Fibroblast of skin of right quadriceps (primary cell): ENCODE measurements at places on chromosomes 4 and X.

DNA sequence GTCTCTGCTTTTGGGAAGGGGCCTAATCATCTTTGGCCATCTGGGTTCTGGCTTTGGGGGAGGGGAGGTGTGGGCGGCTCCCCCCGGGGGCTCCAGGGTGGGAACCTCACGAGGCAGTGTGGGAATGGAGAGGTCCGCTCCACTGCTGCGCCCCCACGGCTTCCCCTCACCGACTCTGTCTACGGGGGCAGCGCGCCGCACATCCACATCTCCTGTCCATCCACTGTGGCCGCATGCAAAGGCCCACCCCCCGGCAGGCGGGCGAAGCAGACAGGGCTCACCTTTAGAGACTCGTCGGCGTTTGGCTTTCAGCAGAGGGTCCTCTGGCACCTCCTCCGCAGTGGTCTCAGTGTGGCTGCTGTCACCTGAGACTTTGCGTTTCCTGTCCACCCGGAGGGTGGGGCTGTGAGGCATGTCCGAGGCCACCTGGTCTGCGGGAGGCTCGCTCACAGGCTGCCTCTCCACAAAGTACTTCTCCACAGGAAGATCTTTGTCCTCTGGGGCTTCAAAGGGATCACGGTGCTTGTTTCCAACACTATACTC lies 33.6 kb downstream of the BCOR start:
- DNase-seq, result no peak

GRCh38 chr4:153243468-153243867 lies 39.2 kb downstream of the TRIM2 start:
- no peak for DNase-seq

- no peak for DNase-seq
Observed at GRCh38 chr4:174826660-174827059, 2.4 kb downstream of the GLRA3 start.

GRCh38 chr4:145307763-145308430 lies 127.5 kb upstream of the OTUD4 start:
- no peak for DNase-seq

DNA sequence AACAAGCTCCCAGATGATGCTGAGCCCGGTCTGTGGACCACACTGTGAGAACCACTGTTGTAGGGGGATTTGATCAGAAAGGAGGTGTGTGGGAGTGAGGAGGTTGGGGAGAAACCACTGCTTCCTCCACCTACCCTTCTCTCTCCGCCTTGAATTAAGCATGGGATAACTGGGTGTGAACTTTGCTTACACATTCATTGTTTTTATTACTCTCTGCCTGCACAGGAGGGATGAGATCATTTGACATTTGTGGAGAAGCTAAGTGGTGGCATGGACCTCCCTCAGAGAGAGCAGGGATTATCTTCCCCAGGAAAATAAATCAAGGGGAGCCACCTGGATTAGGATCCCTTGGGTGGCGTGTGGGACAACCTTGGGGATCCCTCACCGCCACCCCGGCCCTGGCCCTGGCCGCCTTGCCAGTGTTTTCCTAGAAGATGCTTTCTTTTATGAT lies 212.1 kb upstream of the ATP6AP2 start:
- DNase-seq, result no peak

GRCh38 chr4:165738571-165738970 lies 134.5 kb upstream of the TLL1 start:
- no peak for DNase-seq

DNA sequence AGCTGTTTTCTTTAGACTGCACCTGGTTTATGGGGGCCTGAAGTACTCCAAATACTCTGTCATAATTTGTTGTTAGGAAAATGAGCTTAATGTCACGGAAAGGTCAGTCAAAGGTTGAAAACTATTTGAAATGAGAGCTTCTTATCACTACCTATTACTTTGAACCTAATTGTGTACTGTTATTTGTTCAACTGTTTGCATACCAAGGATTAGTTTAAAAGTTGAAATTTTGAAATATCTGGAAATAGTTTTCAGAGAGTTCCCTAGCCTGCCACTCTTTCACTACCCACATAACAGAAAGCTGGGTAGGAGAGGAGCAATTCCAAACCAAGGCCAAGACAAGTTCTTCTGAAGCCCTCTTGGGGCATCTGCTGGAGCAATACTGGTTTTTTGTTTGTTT lies 28.0 kb upstream of the AP1AR start:
- no peak for DNase-seq

DNA sequence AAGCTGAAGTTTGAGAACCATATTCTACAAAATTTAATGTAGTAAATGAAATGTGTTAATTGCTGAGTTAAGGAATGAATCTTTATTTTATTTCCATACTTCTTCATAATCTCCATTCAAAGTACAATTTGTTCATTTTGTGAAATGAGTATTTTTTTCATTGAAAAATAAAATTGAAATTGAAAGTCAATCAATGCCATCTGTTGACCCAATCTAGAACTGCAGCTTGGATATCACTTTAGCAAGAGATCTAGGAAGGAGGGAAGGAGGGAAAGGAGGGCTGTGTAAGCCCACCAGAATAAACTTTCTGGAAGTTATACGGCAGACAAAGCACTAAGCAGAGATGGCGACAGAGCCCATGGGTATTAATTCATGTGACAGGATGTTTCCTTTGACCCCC lies 128.4 kb downstream of the ZMAT1 start:
- peak; percentile 7 for DNase-seq

DNA sequence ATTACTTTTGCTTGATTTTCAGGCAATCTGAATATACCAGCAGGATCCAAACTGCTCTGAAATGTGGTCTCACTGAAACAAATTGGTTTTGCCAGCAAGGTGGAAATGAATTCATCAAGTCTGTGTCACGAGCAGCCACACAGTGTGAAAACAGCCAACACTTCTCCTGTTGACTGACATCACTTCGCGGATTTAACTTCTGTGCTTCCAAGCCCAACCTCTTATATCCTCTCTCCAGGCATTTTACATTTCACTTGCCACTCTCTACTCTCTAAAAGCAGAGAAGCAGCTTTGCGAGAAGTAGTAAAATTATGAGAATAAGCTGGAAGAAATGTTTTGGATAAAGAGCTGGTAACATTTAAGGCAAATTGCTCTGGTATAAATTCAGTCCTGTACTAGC lies 106.1 kb upstream of the FRG1 start:
- DNase-seq, result no peak

DNA sequence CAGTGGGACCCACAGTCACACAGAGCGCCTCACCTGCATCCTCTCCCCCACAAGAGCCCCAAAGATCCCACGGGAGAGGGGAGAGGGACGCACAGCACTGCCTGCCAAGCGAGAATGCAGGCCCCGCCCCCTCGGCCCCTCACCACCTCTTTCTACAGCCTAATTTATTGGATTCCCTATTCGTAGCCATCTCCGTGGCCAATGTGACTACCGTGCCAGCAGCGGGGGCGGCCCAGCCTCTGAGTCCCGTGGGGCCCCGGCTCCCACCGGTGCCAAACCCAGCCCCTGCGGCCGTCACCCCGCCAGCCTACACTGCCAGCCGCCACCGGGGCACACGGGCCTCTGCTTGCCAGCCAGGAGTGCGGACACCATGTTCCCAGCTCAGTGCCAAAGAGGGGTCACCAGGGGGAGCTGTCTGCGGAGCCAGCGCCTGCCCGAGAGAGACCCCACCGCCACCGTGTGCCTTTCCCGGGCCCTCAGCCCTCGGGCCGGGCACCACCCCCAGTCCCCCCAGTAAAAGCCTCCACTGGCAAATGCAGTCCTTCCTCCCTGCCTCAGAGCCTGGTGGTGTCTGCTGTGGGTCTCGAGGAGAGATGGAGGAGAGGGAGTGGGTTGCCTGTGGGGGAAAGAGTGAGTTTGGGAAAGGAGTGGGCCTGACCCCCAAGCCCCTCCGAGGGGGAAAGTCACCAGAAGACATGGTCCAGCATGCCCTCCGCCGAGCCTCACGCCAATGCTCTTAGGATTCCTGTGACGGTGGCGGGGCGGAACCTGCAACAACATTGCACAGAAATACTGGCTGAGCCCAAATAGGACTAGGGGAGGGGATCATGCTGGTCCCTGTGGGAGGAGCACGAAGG lies 19.6 kb upstream of the PLXNB3 start:
- peak; percentile 25 for DNase-seq

GRCh38 chrX:80576806-80577533 lies 156.7 kb downstream of the TENT5D start:
- DNase-seq, result no peak

- DNase-seq, result peak; percentile 54
Observed at GRCh38 chrX:125444659-125445058, 125.0 kb downstream of the TEX13C start.

GRCh38 chr4:105140684-105141490 lies 5.8 kb upstream of the TET2 start:
- DNase-seq, result no peak

DNA sequence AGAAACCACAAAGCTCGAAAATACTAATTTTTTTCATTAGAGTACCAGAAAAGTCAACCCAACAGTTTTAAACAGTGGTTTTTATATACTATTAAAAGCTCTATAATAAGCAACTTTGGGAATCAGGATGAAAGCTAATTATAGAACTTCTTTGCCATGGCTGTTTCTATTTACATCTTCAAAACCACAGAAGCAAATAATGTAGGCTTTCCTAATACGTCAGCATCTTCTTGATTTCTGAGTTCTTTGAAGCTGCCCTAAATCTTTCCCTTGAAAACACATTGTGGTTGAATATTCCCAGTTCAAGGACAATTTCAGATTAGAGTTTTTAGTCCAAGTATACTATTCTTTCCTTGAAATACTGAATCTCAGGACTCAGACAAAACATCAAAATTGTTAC lies 460.2 kb upstream of the FAT1 start:
- peak; percentile 47 for DNase-seq

DNA sequence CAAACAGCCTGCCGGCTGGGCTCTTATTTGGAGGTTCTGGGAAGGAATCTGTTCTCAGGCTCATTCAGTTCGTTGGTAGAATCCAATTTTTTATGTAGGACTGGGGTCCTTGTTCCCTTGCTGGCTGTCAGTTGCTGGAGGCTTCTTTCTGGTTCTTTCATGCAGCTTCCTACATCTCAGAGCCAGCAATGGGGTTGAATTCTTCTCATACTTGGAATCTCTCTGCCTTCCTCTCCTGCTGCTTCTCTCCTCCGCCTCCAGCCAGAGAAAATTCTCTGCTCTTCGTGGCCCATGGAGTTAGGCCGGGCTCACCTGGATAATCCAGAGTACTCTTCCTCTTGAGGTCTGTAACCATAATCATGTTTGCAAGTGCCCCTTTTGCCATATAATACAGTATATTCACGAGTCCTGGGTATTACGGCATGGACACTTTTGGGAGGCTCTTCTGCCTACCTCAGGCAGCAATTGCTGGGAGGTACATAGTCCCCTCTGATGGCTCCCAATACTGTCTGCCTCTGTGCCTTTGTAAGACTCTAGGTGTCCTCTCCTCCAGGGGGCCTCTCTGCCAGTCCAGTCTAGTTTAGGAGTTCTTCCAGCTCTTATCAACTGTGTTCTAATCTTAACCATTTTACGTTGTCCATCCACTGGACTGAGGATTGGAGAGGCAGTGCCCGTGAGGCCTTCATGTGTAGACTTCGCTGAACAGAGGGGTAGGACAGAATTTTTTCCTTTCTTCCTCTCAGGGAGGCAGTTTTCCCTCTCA lies 2.2 kb downstream of the TRMT44 start:
- no peak for DNase-seq

DNA sequence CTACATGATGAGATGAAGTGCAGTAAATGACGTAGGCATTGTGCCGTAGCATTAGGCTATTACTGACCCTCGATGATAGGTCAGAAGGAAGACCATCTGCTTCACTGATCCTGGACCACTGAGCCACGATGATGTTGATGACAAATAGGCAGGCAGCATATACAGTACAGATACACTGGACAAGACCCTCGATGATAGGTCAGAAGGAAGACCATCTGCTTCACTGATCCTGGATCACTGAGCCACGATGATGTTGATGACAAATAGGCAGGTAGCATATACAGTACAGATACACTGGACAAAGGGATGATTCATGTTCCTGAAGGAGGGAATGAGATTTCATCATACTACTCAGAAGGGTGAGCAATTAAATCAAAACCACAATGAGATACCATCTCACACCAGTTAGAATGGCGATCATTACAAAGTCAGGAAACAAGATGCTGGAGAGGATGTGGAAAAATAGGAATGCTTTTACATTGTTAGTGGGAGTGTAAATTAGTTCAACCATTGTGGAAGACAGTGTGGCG lies 50.9 kb downstream of the BEND4 start:
- peak; percentile 34 for DNase-seq

DNA sequence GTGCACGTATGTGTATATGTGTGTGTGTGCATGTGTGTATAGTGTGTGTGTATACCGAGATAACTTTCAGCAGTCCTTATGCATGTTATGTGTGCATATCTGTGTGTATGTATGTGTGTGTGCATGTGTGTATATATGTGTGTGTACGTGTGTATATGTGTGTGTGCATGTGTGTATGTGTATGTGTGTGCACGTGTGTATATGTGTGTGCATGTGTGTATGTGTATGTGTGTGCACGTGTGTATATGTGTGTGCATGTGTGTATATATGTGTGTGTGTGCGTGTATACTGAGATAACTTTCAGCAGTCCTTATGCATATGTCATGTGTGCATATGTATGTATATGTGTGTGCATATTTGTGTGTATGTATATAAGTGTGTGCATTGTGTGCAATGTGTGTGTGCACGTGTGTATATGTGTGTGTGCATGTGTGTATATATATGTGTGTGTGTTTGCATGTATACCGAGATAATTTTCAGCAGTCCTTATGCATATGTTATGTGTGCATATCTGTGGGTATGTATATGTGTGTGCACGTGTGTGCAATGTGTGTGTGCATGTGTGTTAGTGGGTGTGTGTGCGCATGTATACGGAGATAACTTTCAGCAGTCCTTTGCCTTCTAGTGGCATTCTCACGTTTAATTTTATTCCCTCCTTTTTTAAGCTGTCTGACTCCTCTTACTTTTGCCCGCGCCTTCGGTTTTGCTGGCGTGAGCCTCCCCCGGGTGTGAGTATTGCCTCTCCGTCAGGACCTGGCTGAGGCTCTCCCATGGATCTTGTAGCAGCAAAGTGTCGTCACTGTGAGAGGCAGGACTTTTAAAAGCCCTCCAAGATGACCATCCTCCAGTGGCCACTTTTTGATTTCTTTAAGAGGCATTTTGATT lies 99.6 kb upstream of the SHOX start:
- no peak for DNase-seq
